ENCODE measurements at places on chromosomes 5 and 9.

DNA sequence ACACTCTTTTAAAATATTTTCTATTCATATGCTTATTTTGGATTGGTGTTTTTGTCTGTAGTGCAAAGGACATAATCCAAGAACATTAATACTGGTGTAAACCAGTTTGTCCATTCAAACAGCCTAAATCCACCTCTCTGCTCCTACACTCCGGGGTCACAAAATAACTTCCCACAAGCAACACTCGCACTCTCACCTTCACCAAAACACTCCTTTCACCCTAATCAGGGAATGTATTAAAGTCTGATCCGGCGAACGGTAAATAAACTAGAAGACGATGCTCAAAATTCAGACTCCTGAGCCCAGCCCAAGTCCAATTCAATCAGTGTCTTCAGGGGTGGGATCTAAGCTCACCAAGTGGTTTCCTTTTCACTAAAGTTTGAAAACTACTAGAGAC, 649 bp downstream of the AP3B1 start:
- no peak for DNase-seq

GRCh38 chr9:77601476-77602099, 46.5 kb downstream of the GNA14 start:
- no peak for DNase-seq

DNA sequence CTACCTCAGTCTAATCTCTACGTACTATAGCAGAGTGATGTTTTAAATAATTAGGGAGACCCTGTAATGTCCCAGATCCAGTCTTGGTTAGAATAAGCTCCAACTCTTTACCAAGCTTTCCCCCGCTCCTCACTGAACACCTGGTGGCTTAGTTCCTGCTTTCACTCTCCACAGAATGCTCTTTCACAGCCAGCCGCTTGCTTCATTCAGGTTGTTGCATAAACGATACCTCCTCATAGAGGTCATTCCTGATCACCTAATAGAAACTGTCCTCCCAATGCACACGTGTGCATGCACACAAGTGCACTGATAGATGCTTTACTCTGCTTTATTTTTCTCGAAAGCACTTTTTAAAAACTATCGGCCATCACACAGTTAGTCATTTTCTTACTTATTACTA, 298.1 kb downstream of the TRPM3 start:
- DNase-seq, result no peak

- DNase-seq, result no peak
Measured at GRCh38 chr9:37191403-37192089, 71.2 kb downstream of the ZCCHC7 start.

GRCh38 chr5:104569621-104570020, 1007.0 kb upstream of the NUDT12 start:
- DNase-seq, result no peak

DNA sequence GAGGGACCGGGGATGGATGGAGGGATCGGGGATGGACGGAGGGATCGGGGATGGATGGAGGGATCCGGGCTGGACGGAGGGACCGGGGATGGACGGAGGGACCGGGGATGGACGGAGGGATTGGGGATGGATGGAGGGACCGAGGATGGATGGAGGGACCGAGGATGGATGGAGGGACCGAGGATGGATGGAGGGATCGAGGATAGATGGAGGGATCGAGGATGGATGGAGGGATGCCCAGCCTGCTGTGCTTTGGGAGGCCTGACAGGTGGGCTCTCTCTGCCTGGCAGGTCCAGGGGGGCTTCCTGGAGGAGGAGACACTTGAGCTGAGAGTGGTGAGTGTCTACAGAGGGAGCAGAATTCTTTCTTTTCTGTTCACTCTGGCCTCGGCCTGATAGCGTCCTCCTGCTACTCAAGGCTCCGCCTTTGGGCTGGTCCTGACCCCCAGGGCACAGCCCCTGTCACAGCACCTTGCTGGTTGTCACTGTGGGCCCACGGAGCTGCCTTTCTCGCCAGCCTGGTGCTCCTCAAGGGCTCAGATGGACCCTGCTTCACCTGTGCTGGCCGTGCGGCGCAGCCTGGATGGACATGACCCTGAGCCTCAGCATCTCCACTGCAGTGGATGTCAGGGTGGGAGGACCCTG, 42.2 kb upstream of the RNF130 start:
- DNase-seq, result no peak

- no peak for DNase-seq
Measured at GRCh38 chr9:131888923-131889322, 149.0 kb upstream of the RAPGEF1 start.

DNA sequence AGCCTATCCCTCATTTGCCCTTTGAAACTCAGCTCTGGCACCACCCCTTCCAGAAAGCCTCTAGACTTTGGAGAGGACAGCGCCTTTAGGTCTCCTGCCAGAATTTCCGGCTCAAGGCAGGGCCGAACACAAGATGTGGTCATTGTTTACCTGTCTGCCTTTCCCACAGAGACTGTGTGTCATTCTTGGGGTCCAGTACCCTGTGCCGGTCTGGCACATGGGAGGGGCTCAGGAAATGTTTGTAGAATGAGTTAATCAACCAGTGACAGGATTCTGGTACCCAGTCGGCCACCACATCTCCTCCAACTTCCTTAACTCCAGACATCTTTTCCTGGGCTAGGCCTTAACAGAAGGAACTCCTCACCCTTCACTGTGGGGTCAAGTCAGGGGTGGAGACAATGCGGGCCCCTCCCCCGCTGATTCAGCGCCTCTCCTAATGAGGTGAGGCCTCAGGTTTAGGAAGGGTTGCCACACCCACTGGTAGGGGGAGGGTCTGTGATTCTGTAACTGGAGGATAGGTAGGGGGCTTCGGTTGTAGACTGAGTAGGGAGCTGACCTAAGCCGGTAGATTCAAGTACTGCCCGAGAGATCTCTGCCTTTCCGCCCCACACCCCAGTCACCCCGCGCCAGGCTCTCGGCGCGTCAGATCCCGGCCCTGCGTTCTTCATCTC, 29.3 kb downstream of the PCDH1 start:
- DNase-seq, result no peak

- DNase-seq, result no peak
Measured at GRCh38 chr9:134405527-134405926, 79.3 kb downstream of the RXRA start.

GRCh38 chr9:135962696-135963307, 1.6 kb upstream of the UBAC1 start:
- DNase-seq, result no peak

DNA sequence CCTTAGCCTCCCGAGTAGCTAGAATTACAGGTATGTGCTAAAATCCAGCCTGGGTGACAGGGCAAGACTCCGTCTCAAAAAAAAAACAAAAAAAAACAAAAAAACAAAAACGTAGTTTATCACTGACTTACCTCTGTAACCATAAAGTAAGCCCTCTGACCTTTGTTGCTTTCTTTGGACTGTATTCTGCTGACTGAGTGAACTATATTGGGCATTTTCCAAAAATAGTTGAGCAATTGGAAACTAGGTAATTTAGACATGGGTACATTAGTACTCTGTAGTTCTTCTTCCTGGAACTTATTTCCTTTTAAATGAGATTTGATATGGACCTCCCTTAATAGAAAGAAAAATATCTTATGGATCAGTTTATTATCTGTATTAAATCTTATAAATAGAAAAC, 66.6 kb downstream of the ANKHD1 start:
- no peak for DNase-seq

DNA sequence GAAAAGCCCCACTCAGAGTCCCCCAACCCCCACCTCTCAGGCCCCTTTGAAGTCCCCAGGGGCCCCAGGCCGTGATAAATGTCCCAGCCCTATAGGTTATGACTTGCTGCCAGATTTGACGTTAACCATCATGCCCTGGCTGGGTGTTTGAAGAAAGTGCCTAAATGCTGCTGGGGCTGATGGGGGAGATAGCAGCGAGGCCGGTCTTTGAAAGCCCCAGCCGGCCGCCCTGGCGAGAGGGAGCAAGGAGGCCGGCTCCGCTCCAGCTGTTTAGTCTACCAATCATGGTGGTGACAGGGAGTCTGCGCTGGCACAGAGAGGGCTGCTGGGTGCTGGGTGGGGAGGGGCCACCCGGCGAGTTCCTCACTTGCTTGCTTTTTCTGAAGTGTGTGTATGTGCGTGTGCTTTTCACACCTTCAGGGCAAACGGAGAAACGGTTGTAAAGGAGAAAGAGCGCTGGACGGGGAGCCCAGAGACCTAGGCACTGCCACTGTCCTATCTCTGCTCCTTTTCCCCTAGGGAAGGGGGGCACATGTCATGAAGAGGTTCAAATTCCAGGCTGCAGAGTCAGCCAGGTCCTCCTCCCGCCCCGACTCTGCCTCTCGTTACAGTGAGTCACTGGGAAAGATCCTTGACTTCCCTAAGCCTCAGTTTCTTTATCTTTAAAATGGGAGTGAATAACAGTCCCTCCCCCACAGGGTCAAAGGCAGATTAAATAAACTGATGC, 126.1 kb upstream of the HAND1 start:
- DNase-seq, result no peak

GRCh38 chr9:131319486-131319885, 30.0 kb downstream of the PLPP7 start:
- DNase-seq, result no peak

DNA sequence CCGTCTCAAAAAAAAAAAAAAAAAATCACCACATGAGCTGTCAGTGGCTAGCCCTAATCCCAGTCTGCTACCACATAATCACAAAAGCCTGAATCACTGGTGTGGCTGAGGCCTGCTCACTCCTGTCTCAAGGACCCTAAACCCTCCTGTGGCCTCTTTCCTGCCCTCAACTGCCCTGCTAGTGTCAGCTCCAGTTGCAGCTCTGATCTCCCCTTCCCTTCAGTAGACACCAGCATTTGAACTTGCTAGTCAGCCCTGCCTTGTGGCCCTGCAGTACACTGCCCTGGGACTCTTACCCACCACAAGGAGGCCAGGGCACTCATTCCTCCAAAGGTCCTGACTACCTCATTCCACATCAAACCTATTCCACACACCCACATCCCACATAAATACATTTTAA, 9.5 kb upstream of the P4HA2 start:
- no peak for DNase-seq

DNA sequence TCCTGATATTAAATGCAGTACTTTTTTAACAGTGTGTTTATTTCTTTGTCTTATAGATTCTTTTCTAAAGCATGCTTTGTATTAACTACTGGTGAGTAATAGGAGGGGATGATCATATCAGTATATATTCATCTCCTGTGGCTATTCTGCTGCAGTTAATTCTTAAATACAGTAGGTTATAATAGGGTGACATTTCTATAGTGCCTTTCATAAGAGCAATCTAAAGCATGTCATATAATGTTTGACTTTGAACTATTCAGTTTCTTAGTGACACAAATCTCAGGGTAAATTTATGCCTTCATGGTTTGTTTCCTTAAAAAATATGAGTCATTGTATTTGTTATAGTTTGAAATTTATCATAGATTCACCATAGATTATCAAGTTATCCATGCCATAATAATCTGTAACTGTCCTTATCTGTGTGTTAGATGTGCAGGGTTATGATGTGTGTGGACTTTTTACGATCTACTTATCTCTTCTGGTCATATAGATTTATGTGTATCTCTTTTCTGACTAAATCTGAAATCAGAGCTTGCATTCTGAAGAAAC, 1019.5 kb downstream of the NR2F1-AS1 start:
- DNase-seq, result no peak

- no peak for DNase-seq
Measured at GRCh38 chr9:922171-922570, 54.3 kb upstream of the DMRT3 start.

DNA sequence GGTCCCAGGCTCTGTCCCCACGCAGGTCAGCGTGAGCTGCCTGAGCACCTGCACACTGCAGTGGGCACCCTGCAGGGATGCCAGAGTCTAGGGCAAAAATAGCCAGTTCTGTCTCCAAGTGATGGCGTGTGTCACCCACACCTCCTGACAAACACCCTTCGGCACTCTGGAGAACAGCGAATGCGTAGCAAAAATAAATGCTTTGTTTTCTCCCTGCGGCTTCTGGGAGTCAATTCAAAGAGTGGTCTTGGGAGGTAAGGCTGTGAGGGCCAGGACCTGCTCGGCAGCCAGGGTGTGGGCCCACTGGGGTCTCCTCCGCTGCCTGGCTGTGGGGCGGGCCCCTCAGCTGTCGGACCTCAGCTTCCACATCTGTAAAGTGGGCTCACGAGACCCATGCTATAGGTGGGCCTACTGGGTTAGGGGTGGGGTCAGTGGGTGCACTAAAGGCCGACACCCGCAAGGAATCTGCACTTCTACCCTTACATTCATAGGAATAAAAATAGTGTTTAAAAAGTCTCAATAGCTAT, 37.4 kb downstream of the RASGEF1C start:
- DNase-seq, result no peak

- no peak for DNase-seq
Measured at GRCh38 chr9:108844391-108844790, 11.4 kb downstream of the ACTL7B start.

DNA sequence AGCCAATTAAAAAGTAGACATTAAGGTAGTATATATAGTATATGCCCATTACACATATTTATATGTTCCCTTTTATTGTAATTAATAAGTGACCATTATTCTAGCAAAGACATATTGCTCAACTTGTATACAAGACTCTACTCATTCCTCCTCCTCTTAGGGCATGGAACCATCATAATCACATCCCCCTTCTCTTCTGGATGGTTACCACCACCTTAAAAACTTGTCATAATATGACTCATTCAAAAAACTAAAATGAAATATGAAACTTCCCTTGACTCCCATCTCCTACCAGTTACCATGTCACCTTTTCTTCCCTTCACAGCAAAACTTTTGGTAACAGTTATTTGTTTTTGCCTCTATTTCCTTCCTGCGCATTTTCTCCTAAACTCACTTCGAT, 438.7 kb downstream of the KDM4C start:
- DNase-seq, result no peak

DNA sequence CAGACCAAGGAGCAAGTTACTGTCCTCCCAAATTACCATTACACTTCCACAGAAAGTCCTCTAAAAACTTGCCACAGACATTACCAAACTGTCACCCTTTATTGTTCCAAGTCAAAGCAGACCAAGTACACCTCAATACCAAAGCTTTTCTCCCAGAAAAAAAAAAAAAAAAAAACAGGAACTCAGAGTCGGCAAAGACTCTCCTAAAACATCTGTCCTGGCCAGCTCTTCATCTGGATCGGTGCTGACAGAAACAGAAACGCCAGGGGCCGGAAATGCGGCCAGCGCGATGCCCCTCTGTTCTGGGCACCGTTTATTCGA, 718 bp downstream of the DEPDC1B start:
- no peak for DNase-seq

DNA sequence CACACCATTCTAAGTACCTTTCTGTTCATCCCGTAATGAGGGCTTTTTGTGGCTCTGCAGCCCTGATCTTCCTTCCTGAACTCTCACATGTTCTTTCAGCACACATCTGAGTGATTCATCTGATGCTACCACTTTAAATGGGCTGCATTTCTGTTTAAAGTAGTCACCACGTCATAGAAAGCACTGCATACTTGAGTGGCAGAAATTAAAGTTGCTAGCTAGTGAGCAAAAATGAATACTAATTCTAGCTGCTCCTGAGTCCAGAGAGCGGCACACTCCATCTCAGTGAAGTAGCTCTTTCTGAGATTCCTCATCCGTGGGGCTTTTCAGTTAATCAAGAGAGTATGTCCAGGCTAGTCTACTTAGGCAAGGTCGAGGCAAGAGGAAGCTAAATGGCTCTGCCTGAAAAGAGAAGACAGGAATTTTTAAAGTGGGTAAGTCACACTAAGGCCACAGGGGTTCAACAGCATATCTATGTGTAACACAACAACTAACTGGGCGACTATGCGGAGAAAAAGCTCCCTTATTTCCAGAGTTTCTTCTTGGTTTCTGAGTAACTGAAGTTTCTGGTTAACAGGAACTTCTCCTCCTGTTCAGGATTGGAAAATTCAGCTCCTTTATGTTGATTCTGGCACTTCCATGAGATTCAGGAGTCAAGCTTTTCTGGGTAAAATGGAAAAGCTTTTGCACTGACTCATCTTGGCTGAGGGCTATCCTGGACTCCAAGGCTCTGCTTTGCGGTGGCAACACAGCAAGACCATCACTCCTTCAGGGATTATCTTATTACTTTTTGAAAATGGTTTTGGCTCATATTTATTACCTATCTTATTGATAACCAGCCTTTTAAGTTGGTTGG, 109.5 kb downstream of the TAF11L14 start:
- DNase-seq, result no peak
